ENCODE measurements at places on chromosomes 2 and 18.

DNA sequence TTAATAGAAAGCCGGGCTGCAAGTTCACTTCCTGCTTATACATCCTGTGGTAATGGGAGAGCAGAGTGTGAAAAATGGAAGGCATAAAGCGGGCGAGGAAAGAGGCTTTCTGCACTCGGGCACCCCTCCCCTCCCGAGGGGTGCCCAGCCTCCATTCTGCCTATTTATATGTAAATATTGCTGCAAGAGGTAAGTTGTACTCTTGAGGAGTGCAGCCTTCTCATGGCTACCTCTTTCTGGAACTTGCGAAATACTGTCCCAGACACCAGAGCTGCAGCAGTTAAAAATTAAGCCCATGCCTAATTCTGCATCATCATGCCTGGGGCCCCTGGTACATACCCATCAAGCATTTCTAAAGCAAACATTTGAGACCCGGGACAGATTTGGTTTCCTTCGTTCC, 156.0 kb downstream of the GBX2 start:
- no peak for DNase-seq

DNA sequence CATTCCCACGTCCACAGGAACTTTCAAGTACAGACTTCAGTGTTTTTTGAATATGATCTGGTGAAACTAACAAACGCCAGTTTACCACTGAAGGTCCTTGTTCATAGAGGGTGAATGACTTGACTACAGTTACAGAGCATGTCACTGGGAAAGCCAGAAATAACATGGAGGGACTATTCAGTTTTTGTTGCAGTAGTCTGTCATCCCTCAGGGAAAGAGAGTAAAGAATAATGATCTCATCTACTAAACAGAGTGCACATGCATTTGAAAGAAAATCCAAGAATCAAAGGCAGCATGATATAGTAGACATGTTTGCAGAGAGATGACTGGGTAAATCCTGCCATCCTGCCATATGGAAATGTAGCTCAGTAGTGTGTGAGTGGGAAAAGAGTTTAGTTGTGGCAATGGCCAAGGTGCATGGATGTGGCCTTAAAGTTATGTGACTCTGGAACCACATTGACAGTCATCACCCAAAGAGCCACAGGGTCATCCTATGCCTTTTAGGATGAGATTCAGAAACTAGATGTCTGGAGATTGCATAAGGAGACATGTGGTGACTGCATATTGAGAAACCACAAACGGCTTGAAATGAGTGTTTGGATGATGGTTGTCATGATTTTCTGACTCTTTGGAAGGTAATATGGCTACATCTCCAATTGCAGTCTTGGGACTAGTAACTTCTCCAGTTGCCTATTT, 125.3 kb upstream of the ZEB2 start:
- DNase-seq = peak; percentile 65

DNA sequence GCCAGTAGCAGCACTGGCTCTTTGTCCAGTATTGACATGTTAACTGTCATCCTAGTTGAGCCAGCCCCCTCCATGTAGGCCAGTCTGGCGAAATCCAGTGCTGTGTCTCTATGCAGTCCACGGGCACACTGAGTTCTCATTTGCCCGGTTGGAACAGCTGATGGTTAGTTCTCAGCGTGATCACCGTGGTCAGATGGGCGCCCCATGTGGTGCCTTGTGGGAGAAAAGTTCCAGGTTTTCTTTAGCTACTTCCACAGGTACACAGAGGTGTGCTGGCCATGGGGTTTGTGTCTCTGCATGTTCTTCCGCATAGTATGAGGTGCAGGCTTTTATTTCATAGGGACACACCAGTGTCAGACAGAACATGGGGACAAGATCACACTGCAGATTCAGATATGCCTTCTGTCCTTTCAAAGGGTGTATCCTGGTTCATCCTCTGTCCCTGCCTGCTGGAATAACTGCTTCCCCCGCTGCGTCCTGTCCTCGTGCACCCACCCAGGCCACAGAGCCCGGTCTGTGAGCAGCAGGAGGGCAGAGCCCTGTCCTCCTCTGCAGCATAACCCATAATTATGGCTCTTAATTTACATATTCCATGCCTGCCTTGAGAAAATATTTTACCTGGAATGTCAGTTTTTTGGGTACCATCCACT, 334.1 kb downstream of the GBX2 start:
- no peak for DNase-seq

DNA sequence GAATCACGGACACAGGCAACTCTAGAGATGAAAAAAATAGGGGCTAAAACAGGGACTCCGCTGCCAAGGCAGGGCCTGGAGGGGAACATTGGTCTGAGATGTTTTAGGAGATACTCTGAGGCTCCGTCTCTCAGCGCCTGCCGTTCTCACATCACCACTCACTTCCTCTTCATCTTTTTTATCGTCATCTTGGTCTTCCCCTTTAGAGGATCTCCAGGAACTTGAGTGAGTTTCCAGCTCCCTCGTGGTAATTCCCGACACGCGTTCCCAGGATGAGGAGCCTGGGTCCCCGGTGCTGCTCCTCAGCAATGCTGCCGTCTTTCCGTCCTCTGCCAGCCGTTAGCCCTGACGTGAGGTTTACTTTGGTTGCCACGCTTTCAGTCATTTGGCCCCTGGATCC, 16.1 kb downstream of the MLPH start:
- no peak for DNase-seq

GRCh38 chr2:177489719-177490301, 97.2 kb downstream of the AGPS start:
- peak; percentile 61 for DNase-seq

DNA sequence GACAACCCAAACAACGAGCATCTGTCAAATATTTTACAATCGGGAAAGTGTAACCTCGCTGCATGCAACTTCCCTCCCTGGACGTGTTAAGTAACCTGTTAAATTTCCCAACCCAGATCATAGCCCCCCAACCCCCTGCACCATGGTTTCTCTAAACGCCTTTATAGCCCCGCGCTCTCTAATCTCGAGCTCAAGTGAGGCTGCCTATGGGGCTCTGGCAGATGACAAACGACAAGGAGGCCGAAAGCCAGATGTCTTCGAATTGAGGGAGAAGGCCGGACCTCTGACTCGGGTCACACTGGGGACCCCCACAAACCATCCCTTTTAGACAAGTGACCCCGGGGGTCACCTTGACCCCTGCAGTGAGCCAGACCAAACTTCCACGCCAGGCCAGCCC, 526 bp downstream of the COX7A2L start:
- no peak for DNase-seq

DNA sequence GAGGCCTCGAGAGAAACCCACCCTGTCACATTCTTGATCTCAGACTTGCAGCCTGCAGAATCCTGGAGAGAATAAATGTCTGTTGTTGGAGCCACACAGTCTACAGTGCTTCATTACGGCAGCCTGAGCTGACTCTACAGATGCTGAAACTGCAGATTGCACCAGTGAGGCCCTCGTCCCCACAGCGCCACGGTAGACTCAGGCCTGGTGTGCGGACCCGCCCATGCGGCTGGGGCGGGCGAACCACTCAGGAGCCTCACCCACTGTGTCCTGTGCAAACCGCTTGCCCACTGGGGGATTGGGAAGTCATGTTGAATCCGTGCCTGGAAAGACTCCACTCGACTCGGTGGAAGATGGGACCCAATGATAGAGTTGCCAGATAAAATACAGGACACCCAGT, 125.2 kb upstream of the COPS8 start:
- DNase-seq = no peak

GRCh38 chr2:143258126-143258892, 129.1 kb downstream of the ARHGAP15 start:
- no peak for DNase-seq

- DNase-seq = no peak
Measured at GRCh38 chr2:8822218-8822617, 15.2 kb downstream of the KIDINS220 start.

DNA sequence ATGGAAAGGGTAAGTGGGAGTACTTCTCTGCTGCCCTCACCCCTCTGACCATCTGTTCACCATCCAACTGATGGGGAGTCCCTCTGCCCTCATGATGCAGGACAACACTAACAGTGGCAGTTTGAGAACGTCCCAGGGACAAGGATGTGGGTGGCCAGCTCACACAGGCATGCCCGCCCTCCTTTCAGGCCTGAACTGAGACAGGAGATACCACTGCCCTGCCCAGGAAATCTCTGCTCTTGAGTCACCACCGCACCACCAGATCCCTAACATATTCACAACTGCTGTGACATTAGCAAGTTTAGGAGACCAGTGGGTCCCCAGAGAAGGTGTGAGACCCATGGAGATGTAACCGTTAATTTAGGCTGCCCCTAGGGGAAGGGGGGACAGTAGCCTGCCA, 66.2 kb downstream of the TRAPPC8 start:
- DNase-seq = no peak

DNA sequence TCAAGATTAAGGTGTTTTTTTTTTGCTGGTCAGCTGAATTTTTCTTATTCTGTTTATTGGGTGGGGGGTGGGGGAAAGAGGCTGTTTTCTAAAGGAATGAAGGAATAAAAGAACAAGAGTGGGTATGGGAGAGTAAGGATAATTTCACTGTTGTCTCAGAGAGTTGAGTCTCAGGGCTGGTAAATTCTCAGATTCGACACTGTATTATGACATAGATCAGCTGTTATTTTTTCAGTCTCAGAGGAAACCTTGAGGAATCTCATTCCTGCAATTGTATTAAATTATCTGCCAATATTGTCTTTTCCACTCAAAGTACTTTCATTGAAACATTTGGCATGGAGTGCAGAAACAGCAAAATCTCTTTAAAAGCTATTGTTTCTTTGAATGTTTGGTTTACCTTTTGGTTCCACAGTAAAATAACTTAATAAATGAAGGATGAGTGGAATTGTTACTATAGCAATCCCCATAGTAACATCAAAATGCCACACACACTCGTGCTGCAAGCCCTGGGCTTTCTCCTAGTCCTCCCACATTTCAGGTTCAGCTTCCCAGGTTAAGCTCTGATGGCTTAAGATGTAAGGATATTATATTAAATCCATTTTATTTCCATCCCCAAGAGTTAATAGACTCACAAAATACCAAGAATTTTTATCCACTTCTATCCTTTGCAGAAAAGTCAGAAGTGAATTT, 478.7 kb upstream of the TCF4 start:
- no peak for DNase-seq

GRCh38 chr2:12070153-12070552, 323.7 kb downstream of the LPIN1 start:
- DNase-seq = no peak

DNA sequence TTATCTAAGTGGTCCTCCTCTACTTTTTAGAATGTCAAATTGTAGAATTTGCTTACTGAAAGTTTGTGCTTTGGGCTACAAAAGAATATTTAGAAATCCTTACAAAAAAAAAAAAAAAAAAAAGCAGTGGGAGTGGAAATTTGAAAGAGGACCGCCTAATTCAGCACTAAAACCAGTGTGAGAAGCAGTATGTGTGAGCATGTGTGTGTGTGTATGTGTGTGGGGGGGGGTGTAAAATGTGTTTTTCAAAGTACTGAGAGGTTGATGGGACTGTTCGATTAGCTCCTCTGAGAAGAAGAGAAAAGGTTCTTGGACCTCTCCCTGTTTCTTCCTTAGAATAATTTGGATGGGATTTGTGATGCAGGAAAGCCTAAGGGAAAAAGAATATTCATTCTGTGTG, at the start of gene VIT:
TSS of gene VIT (plus strand) at position 175 of the 400 bp plus-strand sequence. CDS start 19,664 bp downstream, outside the sequence.
- no peak for DNase-seq

DNA sequence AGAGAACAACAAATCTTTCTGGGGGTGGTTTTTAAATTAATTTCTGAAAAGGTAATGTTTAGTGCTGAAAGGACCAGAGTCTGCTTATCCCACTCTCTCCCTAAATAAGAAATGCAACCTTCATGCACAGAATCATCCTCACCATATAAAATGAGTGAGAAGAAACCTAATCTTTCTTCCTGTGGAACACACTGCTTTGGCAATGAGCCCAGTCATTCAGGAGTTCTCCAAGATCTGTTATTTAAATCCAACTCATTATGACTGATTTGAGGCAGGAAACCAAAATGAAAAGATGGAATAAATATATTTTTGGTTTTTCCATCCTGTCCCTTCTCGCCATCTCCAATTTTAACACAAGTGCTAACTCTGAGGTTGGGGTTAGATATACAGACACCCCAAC, 228.3 kb downstream of the SRBD1 start:
- peak; percentile 50 for DNase-seq

- no peak for DNase-seq
Measured at GRCh38 chr18:35597758-35598157, 16.2 kb downstream of the GALNT1 start.

DNA sequence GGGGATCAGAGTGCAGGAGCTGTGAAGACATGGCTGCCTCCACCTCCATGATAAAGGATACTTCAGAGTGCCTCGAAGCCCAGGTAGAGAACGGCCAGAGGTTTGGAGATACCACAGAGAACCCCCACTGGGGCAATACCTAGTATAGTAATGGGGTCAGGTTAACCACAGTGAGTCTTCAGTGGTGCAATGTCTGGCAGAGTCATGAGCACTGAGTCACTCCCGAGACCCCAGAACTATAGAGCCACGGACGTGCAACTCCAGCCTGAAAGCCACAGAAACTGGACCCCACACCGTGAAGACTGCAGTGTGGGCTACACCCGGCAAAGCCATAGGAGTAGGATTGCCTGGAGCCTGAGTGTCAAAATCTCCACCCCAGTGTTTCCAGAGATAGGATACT, 746.6 kb downstream of the CBLN2 start:
- no peak for DNase-seq

DNA sequence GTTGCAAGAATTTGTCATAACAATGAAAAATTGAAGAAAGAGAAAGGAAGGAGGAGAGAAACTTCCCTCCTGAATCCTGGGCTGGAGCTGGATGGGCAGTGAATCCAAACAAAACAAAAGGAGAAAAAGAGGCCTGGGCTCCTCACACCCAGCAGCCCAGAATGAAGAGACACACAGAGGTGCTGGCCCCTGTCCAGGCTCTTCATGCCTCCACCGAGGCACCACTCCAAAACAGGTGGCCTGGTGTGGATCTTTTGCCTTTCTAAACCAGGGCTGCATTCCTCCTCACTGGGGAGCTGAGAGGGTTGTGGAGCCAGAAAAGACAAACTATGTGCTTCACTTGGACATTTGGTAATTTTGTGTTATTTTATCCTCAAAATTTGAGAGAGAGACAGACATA, 76.0 kb downstream of the FAM124B start:
- DNase-seq = no peak

GRCh38 chr2:218329027-218329825, 27.4 kb upstream of the CATIP start:
- no peak for DNase-seq

- no peak for DNase-seq
Measured at GRCh38 chr2:159195697-159196096, 90.8 kb downstream of the WDSUB1 start.

DNA sequence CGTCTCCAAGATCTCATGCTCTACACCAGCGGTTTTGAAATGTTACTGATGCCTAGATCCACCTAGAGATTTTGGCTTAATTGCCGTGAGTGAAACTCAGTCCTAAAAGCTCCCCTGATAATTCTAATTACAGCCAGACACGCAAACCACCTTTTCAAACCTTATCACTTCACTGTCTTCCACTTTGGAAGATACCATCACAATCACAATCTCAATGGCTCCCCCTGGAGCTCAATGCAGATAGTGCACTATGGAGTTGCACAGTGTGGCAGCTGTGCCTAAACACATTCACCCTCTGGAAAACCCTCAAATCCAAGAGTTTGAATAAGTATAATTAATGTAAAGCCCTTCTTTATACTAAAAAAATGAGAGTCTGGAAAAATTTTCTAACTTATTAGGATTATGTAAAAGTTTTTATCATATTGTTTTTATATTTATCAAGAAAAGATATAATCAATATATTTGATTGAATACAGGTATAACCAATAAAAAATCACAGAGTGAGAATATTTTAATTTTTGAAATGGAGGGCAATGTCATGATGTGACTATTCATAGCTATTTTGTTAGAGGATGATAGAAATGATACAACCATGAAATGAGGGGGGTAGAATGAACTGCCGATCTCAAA, 102.9 kb upstream of the SLC8A1 start:
- peak; percentile 58 for DNase-seq

GRCh38 chr2:230434677-230435324, 18.8 kb downstream of the SP100 start:
- DNase-seq = no peak

Data from fibroblast of upper back skin (primary cell).